ENCODE measurements at places on chromosomes 3 and 15. TPM values are rescaled to one million over a fixed set of nuclear protein-coding genes. Genes with fewer than 3 reads are reported as not detected.

DNA sequence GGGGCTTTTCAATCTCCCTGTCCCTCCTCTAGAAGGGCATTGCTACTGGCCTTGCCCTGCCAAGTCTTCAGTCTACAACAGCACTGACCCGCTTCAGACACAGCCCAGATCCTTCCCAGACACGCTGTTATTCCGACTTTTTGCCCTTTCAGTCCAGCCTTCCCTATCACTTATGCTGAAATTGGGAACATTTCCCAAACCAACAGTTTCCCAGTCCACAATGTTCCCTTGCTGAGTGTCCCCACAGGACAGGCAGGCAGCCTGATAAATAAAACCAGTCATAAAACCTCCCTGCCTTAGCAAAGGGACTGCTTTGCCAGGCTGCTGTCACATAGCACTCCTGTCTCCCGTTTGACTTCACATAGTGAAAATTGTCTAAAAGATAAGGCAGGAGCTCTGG, 43.5 kb downstream of the GOLGA6L2 start:
- peaks cover 4% of the 10 kb centered on the region for H3K27me3 ChIP-seq
- H3K4me3 ChIP-seq, result peak overlapping the region; percentile 36
- H3K36me3 ChIP-seq, result no peaks in the 10 kb centered on the region
- H3K4me1 ChIP-seq, result peaks cover 36% of the 10 kb centered on the region

DNA sequence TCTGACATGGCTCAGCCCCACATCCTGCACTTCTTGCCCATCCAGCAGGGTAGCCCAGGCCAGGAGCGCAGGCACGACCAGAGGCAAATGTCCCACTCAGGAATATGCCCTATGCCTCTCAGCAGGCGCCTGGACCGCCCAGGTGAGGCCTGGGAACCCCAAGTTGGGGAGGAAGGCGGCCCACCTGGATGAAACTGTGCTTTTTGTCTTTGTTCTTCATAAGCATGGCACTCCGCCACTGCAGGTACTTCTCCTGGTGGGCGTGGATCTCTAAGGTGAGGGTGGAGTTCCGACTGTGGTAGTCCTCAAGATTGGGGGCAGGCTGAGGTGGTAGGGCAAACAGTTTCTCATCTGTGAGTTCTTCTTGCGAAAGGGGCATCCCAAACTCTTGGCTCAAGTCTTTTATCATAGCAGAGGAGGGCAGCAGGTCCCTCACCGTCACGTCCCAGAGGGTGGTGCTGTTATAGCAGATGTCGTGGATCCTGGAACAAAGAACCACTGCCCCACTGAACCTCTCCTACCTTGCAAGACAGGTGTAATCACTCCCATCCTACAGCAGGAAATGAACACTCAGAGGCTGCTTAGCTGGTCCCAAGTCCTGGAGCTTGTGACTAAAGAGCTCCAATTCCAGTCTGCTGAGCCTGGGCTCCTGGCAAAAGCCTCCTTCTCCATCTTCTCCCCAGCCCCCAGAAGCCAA, 53.2 kb downstream of the ACAD9 start:
- H3K27me3 ChIP-seq, result no peaks in the 10 kb centered on the region
- H3K4me1 ChIP-seq, result peaks cover 8% of the 10 kb centered on the region
- no peak for DNase-seq
- H3K4me3 ChIP-seq, result no peak overlapping the region
- H3K36me3 ChIP-seq, result no peaks in the 10 kb centered on the region

- H3K4me1 ChIP-seq, result peaks cover 16% of the 10 kb centered on the region
- no peaks in the 10 kb centered on the region for H3K36me3 ChIP-seq
- no peak overlapping the region for H3K4me3 ChIP-seq
- DNase-seq, result no peak
- H3K27me3 ChIP-seq, result no peaks in the 10 kb centered on the region
- peak overlapping the region; percentile 64 for H3K27ac ChIP-seq
Observed at GRCh38 chr15:56831467-56832005, 86.9 kb upstream of the TCF12 start.

- no peak overlapping the region for H3K4me3 ChIP-seq
- H3K36me3 ChIP-seq, result no peaks in the 10 kb centered on the region
- H3K27me3 ChIP-seq, result no peaks in the 10 kb centered on the region
- H3K27ac ChIP-seq, result no peak overlapping the region
- H3K4me1 ChIP-seq, result no peaks in the 10 kb centered on the region
- DNase-seq, result no peak
Observed at GRCh38 chr3:151552589-151552988, 91.7 kb upstream of the IGSF10 start.

DNA sequence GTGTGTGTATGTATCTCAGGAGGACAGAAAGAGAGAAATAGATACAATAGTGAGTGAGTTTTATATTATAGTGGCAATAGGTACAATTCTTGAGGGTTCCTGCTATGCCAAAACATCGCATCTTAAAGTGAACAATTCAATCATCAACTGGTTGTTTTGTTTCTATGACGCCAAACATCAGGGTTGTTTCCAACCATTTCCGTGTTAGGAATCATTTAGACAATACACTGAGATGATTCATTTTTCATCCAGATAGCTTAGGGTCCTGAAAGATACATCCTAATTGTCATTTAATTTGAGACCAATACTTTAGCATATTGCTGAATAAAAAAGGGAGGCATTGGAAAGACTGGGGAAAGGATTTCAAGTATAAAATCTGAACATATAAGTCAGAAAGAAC, 472.2 kb downstream of the MCTP2 start:
- no peak overlapping the region for H3K27ac ChIP-seq
- H3K36me3 ChIP-seq, result no peaks in the 10 kb centered on the region
- H3K27me3 ChIP-seq, result no peaks in the 10 kb centered on the region

DNA sequence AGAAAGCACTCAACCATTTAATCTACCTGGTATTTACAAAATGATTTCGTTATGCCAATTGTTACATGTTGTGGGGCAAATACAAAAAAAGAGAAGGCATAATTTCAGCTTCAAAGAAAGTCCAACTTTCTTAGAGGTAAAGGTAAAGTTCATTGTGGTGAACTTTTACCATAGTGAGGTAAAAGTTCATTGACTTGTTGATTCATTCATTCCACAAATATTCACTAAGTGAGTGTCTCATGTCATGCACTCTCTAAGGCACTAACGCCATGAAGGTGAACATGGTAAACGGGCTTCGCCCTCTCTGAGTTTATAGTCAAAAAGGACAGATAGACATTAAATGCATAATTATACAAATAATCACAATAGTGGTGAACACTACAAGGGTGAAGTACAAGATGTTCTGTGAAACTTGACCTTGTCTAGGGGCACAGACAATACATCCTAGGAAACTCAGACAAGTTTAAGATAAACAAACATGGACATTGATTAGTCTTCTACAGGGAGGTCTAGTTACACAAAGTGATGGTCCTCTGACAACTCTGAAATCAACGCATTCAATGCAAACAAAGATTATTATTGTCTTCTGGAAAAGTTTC, 378.6 kb downstream of the MAGI1 start:
- H3K27ac ChIP-seq, result no peak overlapping the region
- H3K36me3 ChIP-seq, result no peaks in the 10 kb centered on the region
- no peaks in the 10 kb centered on the region for H3K27me3 ChIP-seq
- H3K4me3 ChIP-seq, result no peak overlapping the region
- no peak for DNase-seq

- DNase-seq, result no peak
- no peak overlapping the region for H3K27ac ChIP-seq
- no peak overlapping the region for H3K4me3 ChIP-seq
Observed at GRCh38 chr3:109943181-109943580, 605.8 kb upstream of the DPPA4 start.

- H3K27ac ChIP-seq, result no peak overlapping the region
- H3K36me3 ChIP-seq, result peaks cover 2% of the 10 kb centered on the region
- no peak overlapping the region for H3K4me3 ChIP-seq
- no peak for DNase-seq
Observed at GRCh38 chr3:54622678-54623077, 305.2 kb downstream of the LRTM1 start.

GRCh38 chr3:29410220-29410619, 129.3 kb downstream of the RBMS3 start:
- no peaks in the 10 kb centered on the region for H3K36me3 ChIP-seq
- no peaks in the 10 kb centered on the region for H3K27me3 ChIP-seq
- no peak overlapping the region for H3K4me3 ChIP-seq
- DNase-seq, result no peak
- H3K4me1 ChIP-seq, result peaks cover 91% of the 10 kb centered on the region

PP2D1 gene
- total RNA-seq, result not detected

USP19 gene
- total RNA-seq, result 62.5 TPM

OXNAD1 gene
- 20.2 TPM for total RNA-seq
